ENCODE measurements at places on chromosomes 13 and 19.

GRCh38 chr19:2227415-2228156 is 8.5 kb downstream of the PLEKHJ1 start:
- no peak for DNase-seq

DNA sequence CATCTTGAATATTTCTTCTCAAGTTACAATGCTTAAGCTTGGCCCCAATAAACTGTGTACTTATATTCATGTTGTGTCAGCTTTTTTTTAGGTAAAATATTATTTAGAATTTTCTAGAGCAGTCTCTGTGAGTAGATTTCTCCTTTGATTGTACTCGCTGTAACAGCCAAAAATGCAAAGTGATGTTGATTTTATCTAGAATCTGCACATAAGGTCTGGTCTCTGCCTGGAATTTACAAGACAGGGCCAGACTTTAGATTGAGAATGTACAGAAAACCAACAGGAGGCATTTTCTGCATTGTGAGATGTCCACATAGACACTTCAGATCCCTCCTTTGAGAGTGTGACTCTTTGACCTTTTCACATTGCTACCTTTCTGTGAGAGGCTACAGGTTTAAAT is 43.1 kb upstream of the ZNF681 start:
- no peak for DNase-seq

- no peak for DNase-seq
Observed at GRCh38 chr13:32645854-32646253, 59.6 kb downstream of the PDS5B start.

DNA sequence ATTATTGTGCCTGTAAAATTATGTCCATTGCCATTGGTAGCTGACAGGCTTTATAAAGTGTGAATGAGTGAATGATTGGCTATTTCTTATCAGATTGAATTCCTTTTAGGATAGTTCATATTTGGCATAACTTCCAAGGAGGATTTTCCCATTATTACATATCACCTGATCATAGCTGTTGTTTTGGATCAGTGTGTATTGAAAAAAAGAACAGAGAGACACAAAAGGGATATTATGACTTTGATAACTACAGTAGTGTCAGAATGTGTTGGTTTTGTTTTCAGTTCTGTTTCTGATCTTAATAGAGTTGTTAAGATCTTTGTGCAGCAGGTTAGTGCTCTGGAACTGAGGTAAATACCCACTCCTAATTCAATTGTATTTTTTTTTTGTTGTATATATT is 103.8 kb downstream of the LRCH1 start:
- DNase-seq, result no peak

DNA sequence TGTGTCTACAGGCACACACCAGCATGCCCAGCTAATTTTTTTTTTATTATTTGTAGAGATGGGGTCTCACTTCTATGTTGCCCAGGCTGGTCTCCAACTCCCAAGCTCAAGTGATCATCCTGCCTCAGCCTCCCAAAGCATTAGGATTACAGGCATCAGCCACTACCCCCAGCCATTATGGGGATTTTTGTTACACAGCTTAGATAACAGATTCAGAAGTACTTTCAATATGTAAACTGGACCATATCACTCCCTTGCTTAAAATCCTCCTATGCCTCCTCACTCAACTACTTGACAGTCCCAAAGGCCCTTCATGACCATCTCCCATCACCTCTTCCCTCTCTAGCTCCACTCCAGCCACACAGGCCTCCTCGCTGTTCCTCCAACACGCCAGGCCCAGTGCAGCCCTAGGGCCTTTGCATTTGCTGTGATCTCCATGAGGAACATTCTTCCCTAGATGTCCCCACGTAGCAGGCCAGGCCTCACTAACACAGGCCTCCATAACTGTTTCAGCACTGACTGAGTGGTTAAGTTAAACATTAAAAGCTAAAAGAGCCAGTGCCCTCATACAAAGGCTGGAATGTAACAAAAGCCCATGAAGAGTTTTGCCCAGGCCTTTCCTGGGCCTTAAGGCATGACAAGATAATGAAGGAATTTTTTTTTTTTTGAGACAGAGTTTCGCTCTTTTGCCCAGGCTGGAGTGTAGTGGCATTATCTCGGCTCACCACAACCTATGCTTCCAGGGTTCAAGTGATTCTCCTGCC is 2.5 kb downstream of the DOHH start:
- no peak for DNase-seq

DNA sequence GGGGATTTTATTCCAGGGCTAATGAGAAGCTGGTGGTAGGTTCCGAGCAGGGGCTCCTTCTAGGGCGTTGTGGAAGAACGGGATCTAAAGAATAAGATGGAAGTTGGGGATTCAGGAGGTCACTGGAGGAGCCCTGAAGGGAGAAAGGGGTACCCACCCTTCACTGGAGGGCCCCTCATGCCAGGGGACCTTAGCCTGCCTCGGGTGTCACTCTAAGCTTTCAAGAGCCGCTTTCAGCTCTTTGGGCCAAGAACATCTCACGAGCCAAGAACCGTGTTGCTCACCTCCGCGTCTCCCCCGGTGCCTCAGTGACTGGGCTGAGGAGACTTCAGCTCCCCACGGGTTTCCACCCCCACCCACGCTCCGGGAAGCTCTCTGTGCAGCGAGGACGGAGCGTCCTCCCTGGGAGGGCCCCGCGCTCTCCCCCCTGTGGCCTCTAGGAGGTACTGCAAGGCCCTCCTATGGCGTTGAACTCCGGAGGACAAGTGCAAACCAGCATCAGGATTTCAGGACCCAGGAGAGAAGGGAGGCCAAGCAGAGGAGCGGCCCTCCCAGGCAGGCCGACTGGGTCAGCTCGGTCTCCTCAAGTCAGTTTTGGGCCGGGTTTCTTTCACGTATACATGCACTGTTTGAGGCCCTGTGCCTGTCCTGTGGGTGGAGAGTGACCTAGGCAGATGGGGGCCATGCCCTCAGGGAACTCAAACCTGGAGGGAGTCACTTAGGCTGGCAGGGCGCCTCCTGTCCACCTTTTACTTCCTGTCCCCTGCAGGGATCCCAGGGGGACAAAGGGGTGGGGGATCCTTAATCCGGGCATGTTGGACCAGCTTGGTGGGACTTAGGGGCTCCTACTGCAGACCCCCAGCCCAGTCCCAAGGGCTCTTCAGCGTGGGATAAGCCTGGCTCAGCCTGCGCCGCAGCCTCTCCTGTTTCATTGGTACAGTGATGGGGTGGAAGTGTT is 5.1 kb upstream of the KRTDAP start:
- no peak for DNase-seq

GRCh38 chr13:28641600-28641926 is 17.4 kb upstream of the POMP start:
- DNase-seq, result no peak

- peak; percentile 73 for DNase-seq
Observed at GRCh38 chr13:111846391-111847159, 220.4 kb upstream of the SOX1 start.

- no peak for DNase-seq
Observed at GRCh38 chr13:23750383-23751121, 138.6 kb downstream of the MIPEP start.

DNA sequence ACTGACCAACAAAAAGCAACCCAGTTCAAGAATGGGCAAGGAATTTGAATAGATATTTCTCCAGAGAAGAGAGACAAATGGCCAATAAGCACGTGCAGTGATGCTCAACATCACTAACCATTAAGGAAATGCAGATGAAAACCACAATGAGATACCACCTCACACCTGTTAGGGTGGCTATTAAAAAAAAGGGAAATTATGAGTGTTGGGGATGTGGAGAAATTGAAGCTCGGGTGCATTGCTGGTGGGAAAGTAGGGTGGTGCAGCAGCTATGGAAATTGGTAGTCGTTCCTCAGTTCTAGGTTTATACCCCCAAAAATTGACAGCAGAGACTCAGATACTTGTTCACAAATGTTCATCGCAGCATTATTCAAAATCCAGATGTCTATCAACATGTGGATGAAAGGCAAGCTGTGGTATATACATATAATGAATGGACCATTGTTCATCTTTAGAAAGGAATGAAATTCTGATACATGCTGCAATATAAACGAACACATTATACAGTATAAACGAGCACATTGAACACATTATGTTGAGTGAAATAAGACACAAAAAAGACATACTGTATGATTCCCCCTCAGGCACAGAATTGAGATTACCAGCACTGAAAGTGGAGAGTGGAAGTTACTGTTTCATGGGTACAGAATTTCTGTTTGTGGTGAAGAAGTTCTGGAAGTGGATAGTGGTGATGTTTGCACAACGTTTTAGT is 927 bp downstream of the CHAMP1 start:
- no peak for DNase-seq

GRCh38 chr19:5355693-5356092 is 15.1 kb upstream of the PTPRS start:
- no peak for DNase-seq

DNA sequence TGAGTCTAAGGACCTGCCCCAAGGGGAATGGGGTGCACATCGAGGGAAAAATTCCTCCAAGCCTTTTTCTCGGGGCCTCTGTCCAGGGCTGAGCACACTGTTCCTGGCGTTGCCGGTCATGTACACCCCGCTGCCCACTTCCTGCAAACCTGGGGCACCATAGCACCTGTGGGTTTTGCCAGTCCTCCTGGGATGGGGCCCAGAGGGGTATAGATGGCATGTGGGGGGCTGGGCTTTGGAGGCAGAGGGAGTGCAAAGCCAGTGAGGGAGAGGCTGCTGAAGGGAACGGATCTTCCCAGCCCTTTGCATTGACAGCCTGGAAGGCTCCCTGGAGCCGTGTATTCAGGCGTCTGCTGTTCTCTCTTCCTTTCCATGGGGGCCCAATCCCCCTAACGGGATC is 187.3 kb downstream of the ZNF536 start:
- no peak for DNase-seq

- no peak for DNase-seq
Observed at GRCh38 chr13:30329009-30329585, 21.7 kb upstream of the KATNAL1 start.

GRCh38 chr13:53901593-53901992 is 873.0 kb downstream of the OLFM4 start:
- DNase-seq, result no peak

DNA sequence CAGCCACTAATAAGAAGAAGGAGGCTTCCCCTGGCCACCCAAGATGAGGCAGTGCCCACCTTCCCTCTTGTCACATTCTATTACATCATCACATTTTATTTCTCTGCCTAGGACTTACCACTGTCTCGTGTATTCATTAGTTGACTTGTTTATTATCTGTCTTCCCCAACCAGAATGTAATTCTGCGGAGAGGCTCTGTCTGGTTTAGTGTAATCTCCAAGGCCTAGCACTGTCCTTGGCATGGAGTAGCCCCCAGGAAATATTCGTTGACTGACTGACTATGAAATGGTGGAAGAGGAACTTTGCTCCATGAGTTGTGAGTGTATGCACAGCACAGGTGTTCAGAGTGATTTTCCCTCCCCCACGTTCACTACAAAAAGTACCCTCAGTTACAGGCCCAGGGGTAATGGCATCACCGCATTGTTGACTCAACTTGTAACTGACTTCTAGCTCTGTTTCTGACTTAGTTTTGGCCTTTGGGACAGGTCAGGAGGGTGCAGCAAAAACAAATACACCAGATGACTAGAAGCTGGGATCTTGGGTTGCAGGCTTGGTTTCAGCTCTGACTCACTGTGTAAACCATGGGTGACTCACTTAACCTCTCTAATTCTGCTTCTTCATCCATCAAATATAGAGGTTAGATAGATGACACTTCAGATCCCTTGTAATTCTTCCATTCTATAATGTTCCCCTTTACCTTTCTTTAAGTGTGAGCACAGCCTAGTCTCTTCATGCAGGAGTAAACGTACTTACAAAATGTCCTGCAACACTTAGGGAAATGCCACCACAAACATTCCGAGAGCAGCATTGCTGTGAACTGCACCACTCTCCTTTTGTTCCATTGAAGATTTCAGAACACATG is 229.7 kb downstream of the KCNRG start:
- no peak for DNase-seq

DNA sequence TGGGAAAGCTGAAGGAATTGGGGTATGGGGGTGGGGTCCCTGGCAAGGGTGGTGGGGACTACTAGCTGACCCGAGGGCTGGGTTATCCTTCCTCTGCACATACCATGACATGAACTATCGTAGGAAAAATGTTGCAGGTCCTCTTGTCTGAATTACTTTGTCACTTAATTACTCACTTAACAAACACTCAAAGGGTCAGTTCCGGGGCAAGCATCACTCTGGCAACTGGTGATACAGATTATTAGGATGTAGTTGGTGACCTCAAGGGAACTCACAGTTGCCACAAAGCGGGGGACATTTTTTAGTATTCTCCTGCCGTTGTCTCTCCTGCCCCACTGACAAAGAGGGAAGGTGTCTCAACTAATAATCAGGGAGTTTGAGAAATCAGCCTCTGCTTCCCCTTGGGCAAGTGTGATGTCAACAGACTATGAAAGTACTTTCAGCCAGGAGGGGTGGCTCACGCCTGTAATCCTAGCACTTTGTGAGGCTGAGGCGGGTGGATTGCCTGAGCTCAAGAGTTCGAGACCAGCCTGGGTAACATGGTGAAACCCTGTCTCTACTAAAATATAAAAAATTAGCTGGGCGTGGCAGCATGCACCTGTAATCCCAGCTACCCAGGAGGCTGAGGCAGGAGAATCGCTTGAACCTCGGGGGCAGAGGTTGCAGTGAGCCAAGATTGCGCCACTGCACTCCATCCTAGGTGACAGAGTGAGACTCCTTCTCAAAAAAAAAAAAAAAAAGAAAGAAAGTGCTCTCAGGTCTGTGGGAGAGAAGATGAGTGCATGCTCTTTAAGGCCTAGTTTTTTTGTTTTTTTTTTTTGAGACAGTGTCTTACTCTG is 10.3 kb downstream of the DNAJB1 start:
- DNase-seq, result no peak

DNA sequence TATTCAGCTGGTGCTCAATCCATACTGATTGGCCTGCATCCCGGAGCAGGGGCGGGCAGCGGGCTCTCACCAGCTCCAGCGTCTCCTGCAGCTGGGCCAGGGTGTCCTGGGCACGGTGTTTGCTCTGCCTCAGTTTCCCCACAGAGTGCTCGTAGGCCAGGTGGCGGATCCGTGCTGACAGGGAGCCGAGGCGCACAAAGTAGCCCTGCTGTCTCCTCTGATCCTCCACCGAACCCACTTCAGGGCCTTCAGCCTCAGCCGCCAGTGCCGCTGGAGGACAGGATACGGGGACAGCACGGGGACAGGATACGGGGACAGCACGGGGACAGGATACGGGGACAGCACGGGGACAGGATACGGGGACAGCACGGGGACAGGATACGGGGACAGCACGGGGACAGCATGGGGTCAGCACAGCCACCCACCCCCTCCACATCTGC is 7.3 kb upstream of the PLIN4 start:
- no peak for DNase-seq
